ENCODE measurements at places on chromosomes 7 and 10.

GRCh38 chr10:6363511-6363910, 160.8 kb downstream of the PFKFB3 start:
- no peak for DNase-seq

GRCh38 chr7:35012160-35012559, 25.1 kb downstream of the DPY19L1 start:
- no peak for DNase-seq

DNA sequence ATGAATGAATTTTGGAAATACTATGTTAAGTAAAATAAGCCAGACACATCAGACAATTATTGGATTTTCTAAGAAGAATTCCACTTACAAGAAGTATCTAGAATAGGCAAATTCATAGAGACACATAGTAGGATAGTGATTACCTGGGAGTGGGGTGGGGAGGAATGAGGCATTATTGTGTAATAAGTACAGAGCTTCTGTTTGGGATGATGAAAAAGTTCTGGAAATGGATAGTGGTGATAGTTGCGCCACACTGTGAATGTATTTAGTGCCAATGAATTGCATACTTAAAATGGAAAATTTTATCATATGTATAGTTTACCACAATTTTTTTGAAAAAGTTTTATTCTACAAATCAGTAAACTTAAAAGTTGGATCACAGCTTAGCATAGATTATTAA, 297.2 kb upstream of the KAT6B start:
- DNase-seq, result no peak

- DNase-seq, result no peak
Observed at GRCh38 chr10:22554461-22555182, 159.8 kb downstream of the PIP4K2A start.

DNA sequence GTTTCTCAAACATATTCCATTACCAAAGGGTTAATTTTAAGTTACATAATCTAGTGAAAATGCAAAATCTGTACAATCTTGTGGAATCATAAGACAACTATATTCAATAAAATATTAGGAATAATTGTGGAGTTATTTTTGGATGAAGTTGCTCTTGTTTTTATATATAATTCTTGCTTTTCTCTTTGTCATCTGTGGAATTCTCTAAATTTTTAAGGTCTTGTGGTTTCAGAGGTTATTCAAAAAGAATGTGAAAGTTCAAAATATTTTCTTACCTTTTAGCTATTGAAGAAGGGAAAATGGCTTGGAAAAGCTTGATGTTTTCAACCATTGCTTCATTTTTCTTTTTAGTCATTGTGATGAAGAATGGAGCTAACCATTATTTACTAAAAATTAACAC, 552.1 kb downstream of the TFEC start:
- DNase-seq, result no peak

DNA sequence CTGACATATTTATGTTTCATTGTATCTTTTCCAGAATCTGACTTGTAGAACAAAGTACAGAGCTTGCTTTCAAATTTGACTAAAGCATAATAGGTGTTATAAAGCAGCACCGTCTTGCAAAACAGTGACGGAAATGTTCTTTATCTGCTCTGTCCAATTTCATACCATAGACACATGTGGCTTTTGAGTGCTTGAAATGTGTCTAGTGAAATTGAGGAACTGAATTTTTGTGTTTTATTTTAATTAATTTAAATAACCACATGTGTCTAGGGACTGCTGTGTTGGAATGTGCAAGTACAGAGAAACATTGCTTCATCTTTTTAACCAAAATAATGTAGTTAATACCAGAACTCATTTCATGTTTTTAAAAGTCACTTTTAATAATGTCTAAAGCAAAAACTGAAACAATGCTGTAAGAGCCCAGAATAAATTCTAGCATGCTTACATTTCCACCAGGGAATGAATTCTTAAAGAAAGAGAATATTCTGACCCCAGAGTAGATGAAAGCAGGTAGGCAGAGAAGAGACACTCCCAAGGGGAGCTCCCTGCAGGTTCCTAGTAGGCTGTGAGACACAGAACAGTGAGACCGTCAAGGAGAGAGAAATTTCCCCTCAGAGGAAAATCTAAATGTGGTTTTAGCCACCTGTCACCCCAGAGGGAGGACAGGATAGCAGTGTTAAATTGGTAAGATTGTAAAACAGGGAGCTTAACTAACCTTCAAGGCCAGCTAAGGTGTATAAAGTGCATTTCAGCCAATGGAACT, 175.3 kb upstream of the KMT2E start:
- DNase-seq, result no peak

DNA sequence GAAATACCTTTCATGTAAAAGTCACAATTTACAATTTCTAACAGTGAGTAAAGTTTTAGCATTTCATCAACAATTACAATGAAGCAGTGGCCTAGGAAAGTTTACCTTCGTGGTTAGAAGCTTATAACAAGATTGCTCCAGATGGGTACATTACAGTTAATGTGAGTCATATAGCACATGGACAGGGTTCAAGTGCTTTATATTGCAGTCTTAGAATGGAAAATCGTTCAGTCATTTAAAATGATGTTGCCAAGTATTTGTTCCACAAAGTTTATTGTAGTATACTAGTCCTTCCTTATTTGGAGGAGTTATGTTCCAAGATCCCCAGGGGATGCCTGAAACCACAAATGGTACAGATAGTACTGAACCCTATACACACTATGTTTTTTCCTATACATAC, 174.6 kb upstream of the TARP start:
- DNase-seq, result no peak

DNA sequence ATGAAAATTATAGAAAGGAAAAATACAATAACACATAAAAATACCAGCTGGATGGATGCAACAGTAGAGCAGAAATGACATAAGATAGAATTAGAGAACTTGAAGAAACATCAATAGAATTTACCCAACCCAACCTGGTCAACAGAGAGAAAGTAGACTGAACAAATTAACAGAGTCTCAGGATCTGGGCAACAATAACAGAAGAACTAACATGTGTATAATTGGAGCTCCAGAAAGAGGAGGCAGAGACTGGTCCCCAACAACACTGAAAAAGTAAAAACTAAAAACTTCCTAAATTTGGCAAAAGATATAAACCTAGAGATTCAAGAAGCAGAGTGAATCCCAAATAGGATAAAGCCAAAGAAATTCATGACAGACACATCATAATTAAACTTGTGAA, 458.8 kb downstream of the RPS24 start:
- DNase-seq, result no peak

DNA sequence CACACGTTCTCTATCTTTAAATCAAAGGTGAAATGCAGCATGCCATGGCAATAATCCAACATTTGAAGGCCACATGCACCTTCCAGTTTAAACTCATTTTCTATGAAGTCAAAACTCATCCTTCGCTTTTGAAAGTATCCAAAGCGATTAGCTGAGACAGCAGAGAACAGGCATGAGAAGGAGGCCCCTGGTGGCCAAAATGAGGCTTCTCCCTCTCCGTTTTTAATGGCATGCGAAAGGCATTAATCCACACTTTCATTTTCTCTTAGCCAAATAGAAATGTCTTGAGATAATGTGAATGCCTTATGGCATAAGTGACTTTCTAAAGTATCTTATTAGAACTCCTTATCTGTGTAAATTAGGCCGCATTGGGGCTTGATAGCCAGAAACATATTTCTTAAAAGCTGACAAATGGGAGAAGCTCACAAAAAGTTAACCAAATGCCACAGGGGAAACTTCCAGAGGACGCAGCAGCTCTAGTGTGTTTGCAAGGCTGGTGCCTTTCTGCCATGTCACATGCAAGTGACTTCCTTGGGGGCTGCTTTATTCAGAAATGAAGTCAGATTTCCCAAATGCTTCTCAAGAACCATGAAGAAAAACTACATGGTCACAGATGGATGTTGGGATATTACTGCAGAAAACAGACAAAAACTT, 1189.6 kb downstream of the SORCS1 start:
- DNase-seq, result no peak

DNA sequence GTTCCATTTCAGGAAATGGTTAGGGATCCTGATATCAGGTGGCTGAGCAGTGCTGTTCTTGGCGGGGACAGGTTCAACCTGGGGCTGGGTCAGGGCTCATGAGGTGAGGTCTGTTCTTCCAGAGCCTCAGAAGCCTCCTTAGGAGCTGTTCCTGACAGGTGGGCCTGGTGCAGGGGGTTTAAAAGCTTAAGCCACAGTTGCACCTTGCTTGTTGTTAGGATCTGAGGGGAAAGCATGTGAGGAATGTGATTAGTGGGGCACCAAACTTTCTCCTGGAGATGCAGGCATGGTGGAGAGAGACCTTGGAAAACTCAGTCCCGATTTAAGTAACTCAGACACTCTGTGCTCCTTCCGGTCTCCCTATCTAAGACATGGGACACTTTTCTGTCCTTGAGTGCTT, 18.7 kb upstream of the CRHR2 start:
- no peak for DNase-seq

- peak; percentile 60 for DNase-seq
Observed at GRCh38 chr10:3192856-3193635, 20.5 kb upstream of the PITRM1 start.

DNA sequence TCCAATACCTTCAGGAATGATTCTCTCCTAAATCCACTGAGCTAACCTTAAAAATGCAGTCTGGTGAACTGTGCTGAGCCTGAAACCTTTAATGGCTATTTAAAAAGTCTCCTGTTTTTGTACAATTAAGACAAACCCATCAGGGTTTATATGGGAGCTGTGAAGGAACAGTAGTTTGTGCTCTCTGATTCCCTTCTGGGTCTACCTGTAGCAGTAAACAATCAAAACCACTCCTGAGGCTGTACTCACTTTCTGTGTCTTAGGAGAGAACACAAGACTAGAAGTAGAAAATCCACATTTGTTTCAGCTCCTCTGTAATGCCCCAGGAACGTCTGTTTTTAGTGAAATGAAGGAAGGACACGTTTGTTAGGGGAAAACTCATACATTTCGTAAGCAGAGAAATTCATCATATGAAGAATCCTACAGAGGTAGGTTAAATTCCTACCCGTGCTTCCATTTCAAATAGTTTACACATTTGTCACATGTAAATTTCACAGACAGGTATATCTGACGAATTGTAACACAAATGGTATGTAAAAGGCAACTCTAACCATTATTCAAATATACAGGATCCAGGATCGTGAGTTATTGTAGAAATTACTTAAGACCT, 2.6 kb downstream of the CUX1 start:
- no peak for DNase-seq

DNA sequence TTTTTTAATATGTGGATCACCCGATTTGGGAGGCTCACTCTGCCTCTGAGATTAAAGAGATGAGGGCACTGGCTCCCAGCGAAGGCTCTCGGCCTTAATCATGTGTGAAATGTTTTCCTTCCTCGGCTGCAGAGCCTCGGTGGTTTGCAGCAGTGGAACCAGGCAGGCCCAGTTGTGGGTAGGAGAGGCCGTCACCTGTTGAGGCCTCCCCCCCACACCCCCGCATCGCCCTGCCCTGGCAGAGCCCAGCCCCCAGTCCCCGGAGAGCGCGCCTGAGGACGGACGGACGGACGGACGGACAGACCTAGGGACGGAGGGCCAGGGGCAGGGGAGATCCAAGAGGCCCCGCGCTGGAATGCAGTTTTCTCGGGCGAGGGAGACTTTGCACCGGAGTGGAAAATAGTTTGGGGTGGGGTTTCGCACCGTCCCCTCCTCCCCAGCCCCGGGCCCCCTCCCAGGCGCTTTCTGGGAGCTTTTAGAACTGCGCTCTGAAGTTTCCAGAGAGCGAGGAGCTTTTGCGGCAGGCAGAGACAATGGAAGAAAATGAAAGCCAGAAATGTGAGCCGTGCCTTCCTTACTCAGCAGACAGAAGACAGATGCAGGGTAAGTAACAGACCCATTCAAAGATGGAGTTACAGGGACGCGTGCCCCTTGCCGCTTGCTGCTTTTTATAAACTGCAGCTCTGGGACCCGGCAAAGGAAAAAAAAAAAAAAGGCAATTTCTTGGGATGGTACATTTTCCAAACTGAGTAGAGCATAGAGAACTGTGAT, at the start of gene KIAA1217:
TSS of gene KIAA1217 (plus strand) at position 478 of the 771 bp plus-strand sequence. CDS start at position 534, 56 bp downstream.
- no peak for DNase-seq

GRCh38 chr10:74334221-74334620, 183.2 kb downstream of the ADK start:
- DNase-seq, result no peak

- DNase-seq, result no peak
Observed at GRCh38 chr7:144937199-144937598, 101.3 kb upstream of the TPK1 start.

GRCh38 chr10:95767884-95768556, 12.1 kb downstream of the ENTPD1 start:
- no peak for DNase-seq

DNA sequence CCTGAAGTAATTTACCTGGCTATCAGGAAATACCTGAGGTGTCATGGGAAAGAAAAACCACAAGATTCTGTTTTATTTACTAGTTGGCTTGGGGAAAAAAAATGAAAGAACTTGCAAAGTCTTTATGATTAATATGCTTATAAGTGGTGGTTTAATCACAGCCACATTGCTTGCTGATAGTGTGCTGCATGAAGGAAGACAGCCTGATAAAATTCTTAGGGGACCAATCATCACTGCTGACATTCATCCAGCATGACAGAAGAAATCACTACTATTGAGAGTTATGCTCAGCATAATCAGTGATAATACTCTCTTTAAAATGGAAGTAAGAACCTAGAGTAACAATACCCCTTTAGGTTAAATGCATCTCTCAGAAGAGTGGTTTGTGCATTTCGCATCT, 150.2 kb upstream of the LRRN3 start:
- DNase-seq, result no peak

GRCh38 chr10:117967149-117967650, 79.5 kb downstream of the RAB11FIP2 start:
- no peak for DNase-seq

GRCh38 chr7:69182596-69183467, 415.4 kb upstream of the AUTS2 start:
- no peak for DNase-seq

DNA sequence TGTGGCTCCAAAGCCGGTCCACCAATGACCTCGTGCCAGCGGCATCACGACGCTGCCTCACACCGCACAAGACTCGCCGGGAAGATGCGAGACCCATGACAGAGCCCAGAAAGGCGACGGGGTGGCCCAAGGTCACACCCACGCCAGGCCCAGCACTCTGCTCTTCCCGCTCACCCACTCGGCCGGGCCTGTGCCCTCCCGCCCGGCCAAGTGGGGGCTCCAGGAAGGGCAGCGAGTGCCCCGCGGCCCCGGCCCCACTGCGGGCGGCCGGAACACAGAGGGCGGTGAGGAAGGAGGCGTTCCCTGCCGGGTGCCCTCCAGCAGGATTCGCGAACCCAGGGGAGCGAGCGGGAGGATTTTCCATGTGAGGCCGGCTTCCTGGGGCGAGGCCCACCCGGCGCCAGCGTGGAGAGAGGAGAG, 56.3 kb downstream of the PDGFA start:
- DNase-seq, result no peak

GRCh38 chr7:102944241-102944640, 31.4 kb downstream of the LRRC17 start:
- DNase-seq, result no peak
